ENCODE measurements at places on chromosomes 11 and 22. TPM values are rescaled to one million over a fixed set of nuclear protein-coding genes. Genes with fewer than 3 reads are reported as not detected.
A peak's percentile ranks its signal among the peaks of the same experiment; 100 is the strongest.

The SMIM35 gene
- polyA plus RNA-seq = 0.07 TPM

DNA sequence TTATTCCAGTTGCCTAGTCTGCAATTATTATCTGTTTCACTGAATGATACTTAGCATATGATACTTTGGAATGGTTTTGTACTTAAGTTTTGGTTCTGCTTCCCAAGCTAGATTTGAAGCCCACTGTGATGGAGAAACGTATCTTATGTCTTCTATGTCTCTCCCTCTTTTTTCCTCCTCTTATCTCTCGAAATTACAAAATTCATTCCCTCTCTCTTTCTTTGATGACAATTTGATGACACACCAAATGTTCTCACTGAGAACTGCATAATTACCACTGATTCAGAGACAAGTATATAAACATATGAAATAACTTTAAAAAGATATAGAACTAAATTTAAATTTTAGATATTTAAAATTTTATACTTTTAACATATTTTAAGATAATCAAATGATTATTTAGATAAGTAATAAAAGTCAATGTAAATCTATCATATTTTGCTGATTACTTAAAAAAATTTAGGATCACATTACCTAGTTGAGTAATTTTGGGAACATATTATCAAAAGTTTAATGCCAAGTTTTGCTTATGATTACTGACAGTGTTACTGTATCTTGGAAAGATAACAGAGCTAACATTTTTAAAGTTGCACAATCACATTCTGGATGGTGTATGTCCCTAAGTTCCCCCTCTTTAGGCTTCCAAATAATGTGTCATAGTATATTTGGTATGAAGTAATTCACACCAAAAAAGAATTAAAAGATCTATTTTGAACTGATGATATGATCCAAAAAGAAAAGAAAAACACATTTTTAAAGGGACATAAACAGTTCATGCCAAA is 255.3 kb downstream of the SBF2 start:
- DNase-seq = no peak

GRCh38 chr11:48101958-48102357 is 114.7 kb upstream of the OR4B1 start:
- DNase-seq = no peak

The CYP2D6 gene
- polyA plus RNA-seq = 15.9 TPM

- no peak for DNase-seq
Observed at GRCh38 chr11:1899686-1900085, 8.0 kb upstream of the PRR33 start.

DNA sequence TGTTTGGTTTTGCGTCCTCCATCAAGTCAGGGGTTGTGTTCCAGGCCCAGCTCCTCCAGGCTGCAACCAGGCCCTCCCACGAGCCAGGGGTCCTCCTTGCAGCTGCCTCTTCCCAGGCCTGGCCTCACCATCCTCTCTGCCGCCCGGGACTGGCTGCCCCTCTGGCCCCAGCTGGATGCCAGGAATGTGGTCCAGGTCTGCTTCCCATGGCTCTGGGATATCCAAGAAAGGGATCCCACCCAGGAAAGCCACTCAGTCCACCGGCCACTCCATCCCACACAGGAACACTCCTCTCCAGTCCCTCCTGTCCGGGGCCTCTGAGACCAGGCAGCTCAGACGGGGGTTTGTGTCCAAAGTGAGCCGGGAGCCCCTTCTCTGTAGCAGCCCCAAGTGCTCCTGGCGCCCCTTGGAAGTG is 336.4 kb downstream of the BRD1 start:
- DNase-seq = no peak

The ADORA2A gene
- polyA plus RNA-seq = 6.3 TPM

- no peak for DNase-seq
Observed at GRCh38 chr11:34380696-34381095, 22.9 kb upstream of the ABTB2 start.

DNA sequence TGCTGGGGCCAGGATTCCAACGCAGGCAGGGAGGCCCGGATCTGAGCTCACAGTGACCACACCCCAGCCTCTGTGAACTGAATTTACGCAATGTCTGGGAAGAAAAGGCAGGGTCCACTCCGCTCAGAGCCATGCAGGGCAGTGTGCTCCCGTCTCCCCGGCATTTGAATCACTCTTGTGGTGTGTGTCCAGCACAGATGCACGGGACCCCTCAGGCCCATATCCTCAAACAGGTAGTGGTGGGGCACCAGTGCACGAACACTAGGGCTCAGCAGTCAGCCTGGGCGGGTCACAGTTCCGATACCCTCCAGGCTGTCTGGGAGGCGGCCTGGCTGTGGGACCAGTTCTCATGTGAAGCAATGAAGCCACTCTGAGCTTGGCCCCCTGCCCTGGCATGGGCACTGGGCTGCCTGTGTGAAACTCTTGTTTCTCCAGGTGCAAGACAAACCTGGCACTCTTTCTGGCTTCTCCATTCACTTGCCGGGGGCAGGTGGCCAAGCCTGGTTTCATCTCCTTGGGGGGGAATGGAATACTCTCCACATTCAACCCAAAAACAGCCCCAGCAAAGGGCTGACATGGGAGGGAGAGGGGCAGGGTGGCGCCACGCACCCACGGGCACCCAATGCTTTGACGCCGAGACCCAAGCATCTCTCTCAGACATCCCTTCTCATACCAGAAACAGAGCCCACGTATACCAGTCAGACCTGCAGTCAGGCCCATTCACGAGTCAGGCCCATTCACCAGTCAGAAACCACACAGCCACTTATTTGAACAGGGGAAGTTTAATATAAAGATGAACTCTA is 14.3 kb downstream of the DHCR7 start:
- DNase-seq = no peak

DNA sequence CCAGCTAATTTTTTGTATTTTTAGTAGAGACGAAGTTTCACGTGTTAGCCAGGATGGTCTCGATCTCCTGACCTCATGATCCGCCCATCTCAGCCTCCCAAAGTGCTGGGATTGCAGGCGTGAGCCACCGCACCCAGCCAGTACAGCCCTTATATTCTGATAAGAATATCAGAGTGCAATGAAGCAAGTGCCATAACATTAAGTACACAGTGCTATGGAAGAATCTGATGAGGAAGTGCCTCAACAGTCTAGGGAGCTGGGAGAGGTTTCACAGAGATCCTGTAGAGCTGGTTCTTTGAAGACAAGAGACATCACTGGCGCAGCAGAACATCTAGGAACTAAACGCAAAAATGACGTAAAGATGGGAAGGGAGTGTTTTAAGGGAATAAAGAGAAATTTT is 2.1 kb downstream of the RTCB start:
- no peak for DNase-seq

- DNase-seq = peak; percentile 65
Observed at GRCh38 chr11:2137202-2138067, 1.8 kb downstream of the IGF2 start.

The PIK3IP1 gene
- polyA plus RNA-seq = 13.5 TPM

DNA sequence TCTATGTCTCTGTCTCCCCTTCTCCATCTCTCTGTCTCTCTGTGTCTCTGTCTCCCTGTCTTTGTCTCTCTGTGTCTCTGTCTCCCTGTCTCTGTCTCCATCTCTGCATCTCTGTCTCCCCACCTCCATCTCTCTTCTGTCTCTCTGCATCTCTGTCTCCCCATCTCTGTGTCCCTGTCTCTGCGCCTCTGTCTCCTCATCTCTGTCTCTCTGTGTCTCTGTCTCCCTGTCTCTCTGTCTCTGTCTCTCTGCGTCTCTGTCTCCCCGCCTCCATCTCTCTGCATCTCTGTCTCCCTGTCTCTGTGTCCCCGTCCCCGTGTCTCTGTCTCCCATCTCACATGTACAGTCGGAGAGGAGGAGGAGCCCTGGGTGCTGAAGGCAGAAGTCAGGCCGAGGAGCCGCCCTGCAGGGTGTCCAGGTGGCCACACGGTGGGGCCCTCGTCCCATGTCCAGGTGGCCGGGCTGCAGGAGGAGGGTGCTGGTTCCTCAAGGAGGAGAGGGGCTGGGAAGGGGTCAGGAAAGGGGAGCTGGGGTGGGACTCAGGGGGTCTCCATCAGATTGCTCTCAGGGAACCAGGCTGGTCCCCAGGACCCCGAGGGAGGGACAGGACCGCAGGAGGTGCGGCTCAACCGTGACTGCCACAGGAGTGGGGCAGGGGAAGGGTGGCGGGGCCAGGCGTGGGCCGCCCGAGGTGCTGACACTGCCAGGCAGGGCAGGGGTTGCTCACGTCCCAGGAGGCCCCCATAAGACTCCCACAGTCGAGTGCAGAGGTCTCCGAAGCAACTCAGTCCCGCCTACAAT is 25.6 kb upstream of the TH start:
- peak; percentile 55 for DNase-seq

DNA sequence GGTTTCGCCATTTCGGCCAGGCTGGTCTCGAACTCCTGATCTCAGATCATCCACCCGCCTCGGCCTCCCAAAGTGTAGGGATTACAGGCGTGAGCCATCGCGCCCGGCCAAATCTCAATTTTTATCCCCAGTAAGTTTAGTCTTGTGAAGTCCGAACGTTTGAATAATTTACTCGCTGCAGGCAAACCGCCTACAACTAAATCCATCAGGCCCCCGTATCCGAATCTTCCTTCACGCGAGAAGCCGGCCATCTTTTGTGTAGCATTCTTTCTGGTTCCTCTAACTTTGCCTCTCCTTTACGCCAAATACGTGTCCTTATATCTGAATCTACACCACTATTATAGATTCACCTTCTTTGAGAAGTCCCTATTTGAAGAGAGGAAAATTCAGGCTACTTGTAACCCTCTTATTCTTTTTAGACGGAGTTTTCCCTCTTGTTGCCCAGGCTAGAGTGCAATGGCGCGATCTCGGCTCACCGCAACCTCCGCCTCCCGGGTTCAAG is 581 bp upstream of the EIF3L start:
- DNase-seq = no peak

- no peak for DNase-seq
Observed at GRCh38 chr11:13861411-13861810, 101.1 kb upstream of the SPON1 start.

DNA sequence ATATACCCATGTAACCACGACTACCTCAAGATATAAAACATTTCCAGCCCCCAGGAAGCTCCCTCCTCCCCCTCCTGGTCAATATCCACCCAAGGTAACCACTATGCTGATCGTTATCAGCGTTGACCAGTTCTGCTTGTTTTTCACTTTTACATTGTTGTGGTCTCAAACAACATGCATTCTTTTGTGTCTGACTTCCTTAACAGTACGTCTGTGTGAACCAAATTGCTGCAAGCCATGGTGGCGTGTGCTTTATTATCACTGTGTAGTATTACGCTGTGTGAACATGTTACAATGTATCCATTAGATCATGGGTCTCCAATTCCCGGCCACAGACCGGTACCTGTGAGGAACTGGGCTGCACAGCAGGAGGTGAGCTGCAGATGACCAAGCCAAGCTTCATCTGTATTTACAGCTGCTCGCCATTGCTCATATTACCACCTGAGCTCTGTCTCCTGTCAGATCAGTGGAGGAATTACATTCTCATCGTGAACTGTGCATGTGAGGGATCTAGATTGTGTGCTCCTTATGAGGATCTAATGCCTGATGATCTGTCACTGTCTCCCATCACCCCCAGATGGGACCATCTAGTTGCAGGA is 15.5 kb upstream of the GRK3 start:
- no peak for DNase-seq

DNA sequence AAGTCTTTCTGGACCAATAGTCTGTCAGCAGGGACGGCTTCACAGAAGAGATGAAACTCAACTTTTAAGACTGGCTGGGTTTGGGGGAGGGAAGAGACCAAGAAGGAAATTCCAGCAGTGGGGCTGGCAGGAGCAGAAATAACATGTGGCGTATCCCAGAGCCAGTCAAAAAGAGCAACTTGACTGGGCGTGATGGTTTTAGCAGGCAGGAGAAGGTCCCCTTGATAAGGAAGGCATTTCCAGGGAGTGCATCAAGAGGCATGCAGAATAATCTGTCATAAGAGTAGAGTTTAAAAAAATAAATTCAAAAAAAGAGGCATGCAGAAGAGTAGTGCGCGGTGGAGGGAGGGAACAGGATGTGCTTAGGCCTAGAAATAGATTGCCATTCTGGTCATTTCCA is 52.5 kb downstream of the C22orf31 start:
- no peak for DNase-seq

DNA sequence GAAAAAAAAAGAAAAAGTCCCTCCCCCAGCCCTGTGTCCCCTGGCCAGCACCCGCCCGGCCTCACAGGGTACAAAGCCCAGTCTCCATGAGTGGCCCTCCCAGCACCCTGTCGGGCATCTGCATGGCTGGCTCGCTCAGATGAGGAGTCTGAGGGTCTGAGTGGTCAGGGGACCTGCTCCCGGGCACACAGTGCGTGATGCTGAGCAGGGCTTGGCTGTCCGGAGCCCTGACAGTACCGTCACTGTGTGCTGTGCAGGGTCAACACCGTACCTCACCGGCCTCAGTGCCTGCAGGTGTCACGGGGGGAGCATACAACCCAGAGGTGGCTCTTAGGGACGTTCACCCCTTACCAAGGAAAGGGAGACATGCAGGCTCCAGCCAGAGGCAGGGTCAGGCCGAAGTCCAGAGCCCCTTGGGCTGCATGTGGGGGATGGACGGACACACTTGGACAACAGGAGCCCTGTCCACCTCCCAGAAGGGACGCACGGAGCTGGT is 3.6 kb upstream of the PLXNB2 start:
- DNase-seq = no peak

DNA sequence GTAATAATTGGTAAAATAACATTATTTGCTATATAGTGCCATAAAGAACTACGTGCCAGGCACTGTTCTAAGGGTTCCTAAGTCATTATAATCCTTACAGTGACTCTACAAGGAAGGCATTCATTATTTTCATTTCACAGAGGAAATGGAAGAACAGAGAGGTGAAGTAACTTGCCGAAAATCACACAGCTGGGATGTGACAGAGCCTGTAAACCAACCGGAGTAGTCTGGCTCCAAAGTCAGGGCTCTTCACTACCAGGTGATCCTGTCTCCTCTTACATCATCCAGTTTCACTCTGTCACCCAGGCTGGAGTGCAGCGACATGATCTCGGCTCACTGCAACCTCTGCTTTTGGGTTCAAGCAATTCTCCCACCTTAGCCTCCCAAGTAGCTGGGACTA is 59.2 kb upstream of the RBFOX2 start:
- no peak for DNase-seq

The FAM227A gene
- polyA plus RNA-seq = 2.2 TPM

DNA sequence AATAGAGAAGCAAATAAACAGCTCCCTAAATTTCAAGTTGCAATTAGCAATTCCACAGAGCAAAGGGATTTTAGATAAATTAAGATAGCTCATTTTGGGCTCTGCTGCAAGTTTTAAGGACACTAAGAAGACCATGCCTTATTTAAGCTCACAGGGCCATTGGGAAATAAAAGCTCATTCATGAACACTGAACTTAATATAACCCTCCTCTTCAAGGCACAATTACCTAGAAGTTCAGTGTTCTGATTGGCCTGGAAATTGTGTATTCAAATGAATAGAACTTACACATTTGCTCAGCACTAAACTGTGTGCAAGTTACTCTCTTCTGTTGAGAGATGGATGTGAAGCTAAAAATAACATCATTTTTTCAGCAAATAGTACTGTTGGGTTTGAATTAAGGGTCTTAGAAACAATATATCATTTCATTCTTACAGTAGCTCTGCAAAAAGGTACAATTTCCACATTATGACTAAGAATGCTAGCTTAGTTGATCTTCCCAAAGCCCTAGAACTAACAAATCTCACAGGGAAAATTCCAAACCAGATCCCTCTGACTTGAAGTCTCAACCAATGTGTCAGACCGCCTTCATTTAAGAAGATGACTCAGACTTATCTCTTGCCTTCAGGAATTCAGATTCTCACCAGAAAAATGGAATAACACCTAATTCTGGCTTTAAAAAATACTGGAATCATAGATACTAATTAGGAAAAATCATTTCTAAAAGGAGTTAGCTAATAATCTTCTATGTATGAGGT is 87.4 kb upstream of the LRRC55 start:
- DNase-seq = no peak

The OR51B5 gene
- 0.40 TPM for polyA plus RNA-seq

The RASD2 gene
- polyA plus RNA-seq = 1.8 TPM

The PDE3B gene
- 2.3 TPM for polyA plus RNA-seq

The SMC1B gene
- 0.14 TPM for polyA plus RNA-seq

GRCh38 chr22:20762233-20762796 is 11.6 kb upstream of the SERPIND1 start:
- DNase-seq = no peak

Data from left renal pelvis (tissue), 4 donors.